Cerebellar cortex (tissue), 1 donor: ENCODE measurements at places on chromosomes 2 and 18.

DNA sequence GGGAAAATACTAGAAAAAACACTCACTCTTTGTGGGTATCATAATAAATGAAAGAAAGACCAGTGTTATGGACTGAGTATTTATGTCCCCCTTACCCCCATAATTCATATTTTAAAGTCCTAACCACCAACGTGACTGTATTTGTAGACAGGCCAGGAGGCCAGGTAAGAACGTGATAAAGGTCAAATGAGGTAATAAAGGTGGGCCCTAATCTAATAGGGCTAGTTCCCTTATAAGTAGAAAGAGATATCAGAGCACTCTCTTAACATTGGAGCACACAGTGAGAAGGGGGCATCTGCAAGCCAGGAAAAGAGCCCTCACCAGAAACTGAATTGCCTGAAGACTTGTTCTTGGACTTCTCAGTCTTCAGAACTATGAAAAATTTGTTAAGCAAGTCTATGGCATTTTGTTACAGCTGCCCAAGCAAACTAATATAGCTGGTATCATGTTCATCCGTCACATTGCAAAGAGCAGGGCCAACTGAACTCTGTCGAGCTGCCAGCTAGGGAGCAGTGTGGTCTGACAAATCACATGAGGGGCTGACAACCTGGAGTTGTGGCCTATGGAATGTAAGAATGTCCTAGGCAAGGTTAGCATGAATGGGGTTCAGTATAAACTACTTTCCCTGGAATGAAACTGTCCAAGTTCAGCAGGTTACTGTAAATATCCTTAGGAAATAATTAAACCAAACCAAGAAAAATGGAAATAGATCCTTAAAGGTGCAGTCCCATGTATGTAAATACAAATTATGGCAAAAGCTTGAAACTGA, 280.9 kb downstream of the ZNF385B start:
- peak; percentile 35 for DNase-seq

GRCh38 chr2:38483776-38484501, 106.9 kb upstream of the ATL2 start:
- no peak for DNase-seq

- DNase-seq, result no peak
Observed at GRCh38 chr2:152598975-152599759, 118.1 kb downstream of the PRPF40A start.

DNA sequence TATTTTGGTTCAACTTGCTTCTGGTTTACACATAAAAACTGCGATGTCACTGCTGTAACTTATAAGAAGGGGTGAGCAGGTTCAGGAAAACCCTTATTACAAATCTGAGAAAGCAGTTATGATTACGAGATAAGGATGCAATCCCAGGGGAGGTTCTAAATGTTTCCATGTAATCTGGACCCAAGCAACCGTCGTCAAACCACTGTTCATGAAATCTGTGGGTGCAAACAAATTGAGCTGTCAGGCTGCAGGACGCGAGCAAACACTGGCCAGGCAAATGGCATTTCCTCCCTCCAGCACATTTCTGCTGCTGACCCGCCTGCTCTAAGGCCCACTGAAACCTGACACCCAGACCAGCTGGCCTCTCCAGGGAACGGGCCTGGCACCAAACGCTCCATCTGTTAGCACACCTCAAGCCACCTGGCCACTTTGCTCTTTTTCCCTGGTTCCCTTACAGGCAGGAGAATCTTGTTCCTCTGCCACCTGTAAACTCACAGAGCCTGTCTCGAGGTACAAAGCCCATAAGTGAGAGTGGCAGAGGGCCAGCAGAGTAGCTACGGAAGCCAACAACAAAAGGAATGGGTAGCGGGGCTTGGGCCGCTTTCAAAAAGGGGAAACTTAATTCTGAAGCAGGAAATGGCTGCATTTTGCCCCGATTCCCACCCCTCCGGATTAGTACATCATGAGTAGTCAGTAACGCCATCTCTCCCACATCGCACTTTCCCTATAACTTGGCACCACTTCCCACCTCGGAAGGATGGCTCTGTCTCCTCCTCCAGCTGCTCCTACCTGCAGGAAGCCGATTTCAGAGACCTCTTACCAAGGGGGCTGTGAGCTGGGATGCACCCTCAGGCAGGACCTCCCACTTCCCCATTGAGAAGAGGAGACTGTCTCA, 26.5 kb downstream of the CRACDL start:
- DNase-seq, result peak; percentile 97

GRCh38 chr2:106353676-106354075, 114.5 kb downstream of the RGPD3 start:
- no peak for DNase-seq

- peak; percentile 87 for DNase-seq
Observed at GRCh38 chr18:69031571-69031970, 233.7 kb downstream of the CCDC102B start.

GRCh38 chr2:202344178-202344577, 31.9 kb upstream of the BMPR2 start:
- no peak for DNase-seq

DNA sequence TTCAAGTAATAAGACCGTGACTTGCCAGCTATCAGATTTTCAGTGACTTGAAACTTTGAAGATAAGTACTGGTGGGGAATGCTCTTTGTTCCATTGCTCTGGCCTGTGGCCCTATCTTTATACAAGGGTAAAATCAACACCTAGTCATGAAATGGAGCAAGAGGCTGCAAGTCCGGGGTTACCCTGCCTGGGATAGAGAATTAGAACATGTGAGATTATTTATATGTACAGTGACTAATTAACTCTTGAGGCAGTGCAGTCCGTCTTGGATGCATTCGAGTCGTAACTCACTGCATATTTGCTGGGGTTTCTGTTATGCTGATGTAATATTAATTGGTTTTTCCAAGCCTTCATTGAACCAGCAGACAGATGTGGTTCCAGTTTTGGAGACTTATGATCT, 105.8 kb upstream of the LYPD6 start:
- DNase-seq, result no peak

- DNase-seq, result no peak
Observed at GRCh38 chr2:47206181-47206580, 51.1 kb upstream of the STPG4 start.

DNA sequence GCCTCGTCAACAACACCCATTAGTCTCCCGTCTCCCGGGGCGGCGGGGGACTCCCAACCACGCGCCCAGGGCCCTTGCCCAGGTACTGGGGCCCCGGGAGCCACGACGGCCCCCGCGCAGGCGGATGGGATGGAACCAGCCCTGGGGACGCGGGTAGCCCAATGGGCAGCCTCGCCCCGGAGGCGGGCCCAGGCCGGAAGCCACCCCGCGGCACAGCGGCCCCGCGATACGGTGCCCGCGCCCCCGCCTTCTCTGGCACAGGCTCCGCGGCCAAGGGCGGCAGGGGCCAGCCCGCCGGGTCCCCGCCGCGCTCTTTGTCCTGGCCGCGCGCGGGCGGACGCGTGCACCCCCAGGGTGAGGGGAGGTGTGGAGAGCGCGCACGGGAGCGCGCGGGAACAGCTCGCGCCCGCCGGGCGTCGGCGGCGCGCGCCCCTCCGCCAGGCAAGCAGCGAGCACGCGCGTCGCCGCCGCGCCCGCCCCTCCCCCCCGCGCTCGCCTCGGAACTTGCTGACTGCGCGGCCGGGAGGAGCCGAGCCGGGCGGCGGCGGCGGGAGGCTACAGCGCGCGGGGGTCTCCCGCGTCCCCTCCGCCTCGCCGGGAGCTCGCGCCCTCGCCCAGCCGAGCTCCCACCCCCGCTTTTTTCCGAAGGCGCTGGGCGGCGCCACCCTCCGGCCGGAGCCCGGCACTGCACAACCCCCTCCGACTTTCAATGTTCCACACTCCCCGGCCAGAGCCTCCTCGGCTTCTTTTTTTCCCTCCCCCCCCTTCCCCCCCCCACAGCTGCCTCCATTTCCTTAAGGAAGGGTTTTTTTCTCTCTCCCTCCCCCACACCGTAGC, at the start of gene UBE2E3:
UBE2E3 (plus strand) TSS at position 500 of the 837 bp plus-strand sequence. CDS start 1,438 bp downstream, outside the sequence.
- DNase-seq, result peak; percentile 63

GRCh38 chr2:189231719-189232323, 52.3 kb upstream of the COL5A2 start:
- no peak for DNase-seq

- no peak for DNase-seq
Observed at GRCh38 chr2:40330096-40330495, 121.8 kb downstream of the SLC8A1 start.

GRCh38 chr2:109162999-109163398, 34.0 kb downstream of the SH3RF3 start:
- no peak for DNase-seq

- DNase-seq, result no peak
Observed at GRCh38 chr2:45028276-45028675, 19.0 kb upstream of the SIX2 start.

DNA sequence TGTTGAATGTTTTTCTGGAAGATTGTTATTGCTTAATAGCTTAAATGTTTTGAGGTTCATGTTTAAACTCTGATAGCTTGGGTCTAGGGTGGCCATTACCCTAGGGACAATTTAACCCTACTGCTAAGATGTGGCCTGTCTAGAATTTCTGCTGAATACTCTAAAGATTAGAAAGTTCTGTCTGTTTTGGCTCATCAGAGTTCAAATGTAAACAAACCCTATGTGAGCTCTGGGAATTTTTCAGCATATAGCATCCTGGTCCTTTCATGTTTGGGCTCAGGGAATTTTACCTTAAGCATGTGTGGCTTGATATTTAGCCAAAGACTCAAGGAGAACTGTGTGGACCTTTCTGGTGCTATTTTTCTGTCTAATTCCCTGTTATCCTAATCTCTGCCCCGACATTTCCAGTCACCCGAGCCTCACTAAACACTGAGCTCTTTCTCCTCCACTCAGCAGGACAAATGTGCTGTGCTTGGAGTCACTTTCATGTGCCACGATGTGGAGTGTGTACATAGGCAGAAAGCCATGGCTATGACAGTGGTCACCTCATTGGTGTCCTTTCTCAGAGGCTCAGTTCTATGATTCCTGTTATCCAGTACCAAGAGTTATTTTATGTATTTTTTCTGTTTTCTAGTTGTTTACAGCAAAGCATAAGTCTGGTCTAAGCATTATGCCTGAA, 492.5 kb upstream of the SPHKAP start:
- no peak for DNase-seq

DNA sequence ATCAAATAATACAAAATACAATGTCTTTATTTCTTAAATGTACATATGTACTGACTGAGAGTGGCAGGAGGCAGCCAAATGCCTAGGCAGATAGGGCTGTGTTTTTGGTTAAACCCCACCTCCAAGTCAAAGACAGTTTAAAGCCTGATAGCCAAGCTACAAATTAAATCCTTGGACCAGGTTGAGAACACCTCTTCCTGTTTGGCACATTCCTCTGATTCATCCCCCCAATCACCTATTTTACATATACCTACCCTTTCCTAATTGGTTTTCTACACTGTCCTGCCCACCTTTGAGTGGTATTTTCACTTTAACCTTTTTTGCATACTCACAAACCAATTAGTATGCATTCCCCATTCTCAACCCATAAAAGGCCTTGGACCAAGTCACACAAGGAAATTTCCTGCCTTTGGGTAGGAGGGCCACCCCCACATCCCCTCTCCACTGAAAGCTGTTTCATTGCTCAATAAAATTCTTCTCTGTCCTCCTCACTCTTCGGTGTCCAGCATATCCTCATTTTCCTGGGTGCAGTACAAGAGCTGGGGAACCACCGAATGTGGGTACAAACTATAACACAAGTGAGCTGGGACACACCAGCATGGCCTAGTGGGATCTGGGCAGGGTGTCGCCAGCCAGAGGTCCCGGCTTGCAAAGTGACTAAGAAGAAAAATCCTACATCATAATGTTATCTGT, 149.1 kb downstream of the UBE2E3 start:
- no peak for DNase-seq

DNA sequence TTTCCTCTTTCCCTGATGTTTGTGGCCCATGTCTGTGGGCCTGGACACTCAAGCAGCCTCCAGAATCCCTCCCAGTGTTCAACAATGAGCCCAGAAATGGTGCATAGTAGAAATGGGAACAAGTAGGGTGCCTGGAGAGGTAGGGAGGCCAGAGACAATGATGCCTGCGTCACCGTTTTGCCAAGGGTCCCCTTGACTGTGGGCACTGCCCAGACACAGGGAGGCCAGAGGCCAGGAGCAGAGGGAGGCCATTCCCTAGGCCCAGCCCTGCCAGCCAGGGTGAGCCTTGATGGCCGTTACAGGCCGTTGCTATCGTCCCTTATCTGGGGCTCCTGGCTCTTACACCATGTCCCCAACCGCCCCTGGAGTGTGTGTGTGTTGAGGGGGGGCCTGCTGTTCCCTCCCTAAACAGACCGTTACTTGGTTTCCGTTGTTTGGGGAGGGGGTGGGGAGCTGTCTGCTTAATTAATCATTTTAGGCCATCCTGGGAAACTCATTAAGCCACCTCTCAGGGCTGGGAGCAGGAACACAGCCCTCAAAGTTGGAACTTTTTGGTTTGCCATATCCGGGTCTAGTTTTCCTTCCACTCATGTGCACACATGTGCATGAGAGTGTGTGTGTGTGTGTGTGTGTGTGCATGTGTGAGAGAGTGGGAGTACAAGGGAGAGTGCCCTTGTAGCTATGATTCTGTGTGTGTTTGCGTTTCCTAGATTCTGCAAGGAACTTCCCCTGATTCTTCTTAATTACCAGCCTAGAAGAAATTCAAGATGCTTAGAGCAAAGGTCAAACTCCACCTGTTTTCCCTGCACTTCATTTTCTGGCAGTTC, 135.2 kb upstream of the HAAO start:
- DNase-seq, result no peak

- DNase-seq, result no peak
Observed at GRCh38 chr18:62963507-62963906, 248.2 kb downstream of the PHLPP1 start.

GRCh38 chr2:63078852-63079606, 28.4 kb downstream of the OTX1 start:
- DNase-seq, result peak; percentile 26

- DNase-seq, result no peak
Observed at GRCh38 chr2:161983331-161983651, 90.7 kb downstream of the DPP4 start.

DNA sequence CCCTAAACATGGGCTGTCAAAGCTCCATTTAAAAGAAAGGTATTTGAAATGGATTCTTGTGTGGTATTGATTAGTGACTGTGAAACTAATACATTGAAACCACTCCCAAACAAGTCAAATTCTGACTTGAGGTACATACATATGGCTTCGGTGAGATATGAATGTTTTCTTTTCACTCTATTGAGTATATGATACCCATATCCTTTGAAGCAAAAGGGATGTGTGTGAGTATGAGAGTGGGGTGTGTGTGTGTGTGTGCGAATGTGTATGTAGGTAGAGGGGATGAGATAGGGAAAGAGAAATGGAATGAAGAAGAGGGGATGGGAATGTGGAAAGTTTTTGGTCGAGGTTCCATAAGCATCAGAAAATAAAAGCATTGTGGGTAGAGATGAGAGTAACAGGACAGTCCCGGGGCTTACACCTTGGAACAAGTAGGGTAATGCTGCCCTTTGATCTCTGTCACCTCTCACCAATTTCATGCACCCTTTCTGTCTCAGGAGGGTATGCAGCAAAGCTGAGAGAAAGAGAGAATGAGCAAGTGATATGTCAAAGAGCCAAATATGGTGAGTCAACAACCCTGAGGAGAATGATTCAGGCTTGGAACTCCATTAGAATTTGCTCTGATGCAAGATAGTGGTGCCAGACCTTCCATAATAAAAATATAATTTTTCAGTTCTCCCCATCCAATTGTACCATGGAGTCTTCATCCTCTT, 64.0 kb upstream of the ZEB2 start:
- DNase-seq, result no peak

GRCh38 chr2:25063876-25064660, 22.2 kb downstream of the EFR3B start:
- peak; percentile 84 for DNase-seq
